Activated CD8-positive, alpha-beta T cell treated with anti-CD3 and anti-CD28 coated beads for 36 hours (primary cell): ENCODE measurements at places on chromosomes 7 and 10. TPM values are rescaled to one million over a fixed set of nuclear protein-coding genes. Genes with fewer than 3 reads are reported as not detected.

The WNT8B gene
- 0.47 TPM for total RNA-seq

The SAP25 gene
- 9.9 TPM for total RNA-seq

GRCh38 chr7:81506609-81507008, 263.2 kb downstream of the HGF start:
- H3K27ac ChIP-seq = no peak overlapping the region
- H3K27me3 ChIP-seq = no peaks in the 10 kb centered on the region
- no peaks in the 10 kb centered on the region for H3K4me1 ChIP-seq
- H3K36me3 ChIP-seq = no peaks in the 10 kb centered on the region
- no peak for DNase-seq

The BMPER gene
- not detected for total RNA-seq

DNA sequence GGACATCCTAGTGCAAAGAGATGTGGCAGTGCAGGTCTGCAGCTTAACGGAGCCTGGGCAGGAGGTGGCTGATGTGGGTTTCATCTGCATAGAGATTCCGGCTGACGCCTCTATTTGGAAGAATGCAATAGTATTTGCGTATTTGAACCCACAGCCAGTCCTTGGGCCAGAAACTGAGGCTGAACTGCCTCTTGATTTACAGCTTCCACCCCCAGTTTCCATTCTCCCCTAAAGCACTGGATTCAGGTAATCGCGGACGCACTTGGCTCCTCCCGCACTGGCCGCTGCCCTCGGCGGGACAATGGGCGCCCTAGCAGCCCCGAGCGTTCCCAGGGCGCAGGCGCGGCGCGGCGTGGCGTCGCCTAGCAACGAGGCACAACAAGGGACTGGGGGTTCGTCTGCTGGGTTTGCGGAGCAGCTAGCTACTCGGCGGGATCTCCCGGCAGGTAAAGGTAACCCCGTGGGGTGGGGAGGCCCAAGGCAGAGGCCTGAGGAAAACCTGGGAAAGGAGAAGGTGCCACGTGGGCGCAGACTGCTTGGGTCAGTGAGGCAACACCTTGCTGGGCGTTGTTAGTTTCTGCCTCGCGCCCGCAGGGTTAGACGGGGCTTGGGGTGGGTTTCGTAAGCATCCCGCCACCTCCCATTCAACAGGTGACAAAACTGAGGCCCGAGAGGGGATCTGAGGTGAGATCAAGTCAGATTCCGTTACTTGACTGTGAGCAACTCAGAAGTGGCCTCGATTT, at the start of gene ARMC3:
ARMC3 (plus strand) TSS at position 393 of the 743 bp plus-strand sequence. CDS start 3,944 bp downstream, outside the sequence.
- no peak within 1 kb of the TSS for H3K4me3 ChIP-seq
- peaks cover 4% of the 10 kb centered on the region for H3K27me3 ChIP-seq
- H3K36me3 ChIP-seq = no peaks in the 10 kb centered on the region
- no peak within 1 kb of the TSS for H3K27ac ChIP-seq

GRCh38 chr7:142689439-142690120, 59.7 kb upstream of the PRSS1 start:
- H3K4me3 ChIP-seq = no peak overlapping the region
- H3K36me3 ChIP-seq = no peaks in the 10 kb centered on the region
- DNase-seq = no peak
- no peak overlapping the region for H3K27ac ChIP-seq
- no peaks in the 10 kb centered on the region for H3K27me3 ChIP-seq
- peaks cover 19% of the 10 kb centered on the region for H3K4me1 ChIP-seq

GRCh38 chr7:69619054-69619453, 20.8 kb downstream of the AUTS2 start:
- H3K27me3 ChIP-seq = peaks cover 14% of the 10 kb centered on the region
- DNase-seq = no peak
- no peak overlapping the region for H3K4me3 ChIP-seq

The DPP6 gene
- not detected for total RNA-seq

DNA sequence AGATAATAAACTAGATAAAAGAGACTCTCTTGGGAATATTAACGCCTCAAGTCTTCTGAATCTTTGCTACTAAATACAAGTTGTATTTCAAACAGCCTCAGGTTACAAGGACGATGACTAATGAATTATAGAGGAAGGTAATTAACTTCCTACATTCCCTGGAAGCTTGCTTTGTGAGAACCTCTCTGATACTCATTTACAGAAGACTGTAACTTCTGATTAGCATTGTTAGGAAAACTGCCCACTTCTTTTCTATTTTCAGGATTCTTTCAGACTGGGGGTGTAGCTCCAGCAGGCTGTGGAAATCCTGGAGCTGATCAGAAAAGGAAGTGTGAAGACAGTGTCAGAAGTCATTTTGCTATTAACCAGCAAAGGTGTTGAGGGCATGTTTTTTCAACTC, 316.7 kb upstream of the NPSR1 start:
- no peaks in the 10 kb centered on the region for H3K4me1 ChIP-seq
- no peaks in the 10 kb centered on the region for H3K36me3 ChIP-seq
- no peak for DNase-seq
- no peak overlapping the region for H3K27ac ChIP-seq

The MYO1G gene
- 403 TPM for total RNA-seq

GRCh38 chr7:43658718-43659548, 70.4 kb downstream of the COA1 start:
- no peaks in the 10 kb centered on the region for H3K27me3 ChIP-seq
- H3K36me3 ChIP-seq = peaks cover 61% of the 10 kb centered on the region
- H3K27ac ChIP-seq = peak overlapping the region; percentile 95
- peaks cover 59% of the 10 kb centered on the region for H3K4me1 ChIP-seq

DNA sequence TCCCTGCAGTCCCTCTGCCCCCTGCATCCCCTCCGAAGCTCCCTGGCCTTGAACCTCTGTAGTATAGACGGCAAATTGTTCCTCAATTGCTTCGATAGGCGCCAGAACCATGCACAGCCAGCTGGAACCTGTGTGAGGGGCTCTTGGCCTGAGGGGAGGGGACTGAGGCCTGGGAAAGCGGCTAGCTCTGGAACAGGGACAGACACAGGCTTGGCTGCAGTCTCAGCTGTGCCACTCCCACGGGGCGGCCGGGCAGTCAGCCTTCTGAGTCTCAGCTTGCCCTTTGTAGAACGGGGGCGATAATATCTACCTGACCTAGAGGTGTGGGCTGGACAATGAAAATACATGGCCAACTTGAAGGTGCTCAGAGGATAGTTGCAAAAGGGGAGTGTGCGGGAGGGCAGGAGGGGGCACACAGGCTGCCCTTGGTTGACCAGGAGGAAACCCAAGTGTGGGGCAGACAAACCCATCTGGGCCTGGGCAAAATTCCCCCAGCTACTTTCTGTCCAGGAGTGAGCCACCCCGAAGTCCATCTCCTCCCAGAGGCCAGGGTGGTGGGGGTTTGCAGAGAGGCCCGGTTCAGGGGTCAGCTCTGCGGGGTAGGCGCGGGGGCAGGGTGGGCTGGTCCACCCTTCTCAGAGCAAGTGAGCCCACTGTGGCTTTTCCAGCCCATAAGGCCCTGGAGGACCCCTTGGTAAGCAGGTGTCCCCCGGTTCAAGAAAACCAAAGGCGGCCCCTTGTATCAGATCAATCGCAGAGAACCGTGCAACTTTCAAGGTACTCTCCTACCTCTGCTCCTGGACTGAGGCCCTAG, 4.6 kb downstream of the CRYGN start:
- H3K36me3 ChIP-seq = no peaks in the 10 kb centered on the region
- no peak for DNase-seq
- no peak overlapping the region for H3K27ac ChIP-seq
- H3K4me1 ChIP-seq = peaks cover 32% of the 10 kb centered on the region

The CBLL1 gene
- 31.7 TPM for total RNA-seq

GRCh38 chr10:35428521-35428920, 92.2 kb downstream of the CCNY start:
- H3K4me1 ChIP-seq = peaks cover 58% of the 10 kb centered on the region
- peaks cover 3% of the 10 kb centered on the region for H3K36me3 ChIP-seq
- no peak overlapping the region for H3K4me3 ChIP-seq
- no peaks in the 10 kb centered on the region for H3K27me3 ChIP-seq
- no peak overlapping the region for H3K27ac ChIP-seq
